PC-3 (cell line): ENCODE measurements at places on chromosomes 12 and 14. TPM values are rescaled to one million over a fixed set of nuclear protein-coding genes. Genes with fewer than 3 reads are reported as not detected.

Gene FAM216A
- 19.5 and 27.8 TPM in 2 replicates for total RNA-seq

Gene MYF6
- not detected in 2 replicates for total RNA-seq

Gene MYH6
- not detected in 2 replicates for total RNA-seq

Gene CLEC4C
- not detected in 2 replicates for total RNA-seq

Gene TMEM30B
- 70.6 and 85.3 TPM in 2 replicates for total RNA-seq
